ENCODE measurements at places on chromosomes 16 and 17.

- DNase-seq, result peak; percentile 4
Observed at GRCh38 chr16:84648595-84649510, 542 bp downstream of the KLHL36 start.

DNA sequence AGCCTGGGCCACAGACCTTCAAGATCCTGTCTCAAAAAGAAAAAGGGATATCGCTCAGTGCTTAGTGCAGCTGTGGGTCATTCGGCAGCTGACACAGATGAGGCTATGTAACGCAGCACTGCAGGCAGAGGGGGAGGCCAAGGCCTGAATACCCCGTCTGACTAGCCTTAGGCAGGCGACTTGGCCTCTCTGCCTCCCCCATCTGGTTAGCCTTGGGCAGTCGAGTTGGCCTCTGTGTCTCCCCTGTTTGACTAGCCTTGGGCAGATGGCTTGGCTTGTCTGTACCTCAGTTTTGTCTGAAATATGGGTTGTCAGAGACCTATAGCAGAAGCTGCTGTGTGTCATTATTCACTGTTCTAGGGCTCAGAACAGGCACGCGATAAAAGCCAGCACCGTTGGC, 10.0 kb downstream of the SPATA33 start:
- no peak for DNase-seq

DNA sequence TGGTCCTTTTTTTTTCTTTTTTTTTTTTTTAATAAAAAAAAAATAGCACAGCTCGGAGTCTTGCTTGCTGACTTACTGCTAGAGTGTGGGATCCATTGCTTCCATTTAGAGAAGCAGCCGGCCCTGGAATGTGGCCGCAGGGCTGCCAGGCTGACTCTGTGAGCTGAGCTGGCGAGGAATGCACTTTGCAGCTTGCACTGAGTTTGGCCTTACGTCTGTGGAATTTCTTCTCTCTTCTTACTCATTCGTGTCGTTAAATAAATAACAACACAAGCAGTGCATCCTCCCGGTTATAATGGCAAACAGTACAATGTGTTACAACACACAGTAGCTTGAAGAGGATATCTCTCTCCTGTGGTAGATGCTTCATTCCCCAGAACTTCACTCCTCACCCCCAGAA, 69.2 kb downstream of the PRKCB start:
- no peak for DNase-seq

DNA sequence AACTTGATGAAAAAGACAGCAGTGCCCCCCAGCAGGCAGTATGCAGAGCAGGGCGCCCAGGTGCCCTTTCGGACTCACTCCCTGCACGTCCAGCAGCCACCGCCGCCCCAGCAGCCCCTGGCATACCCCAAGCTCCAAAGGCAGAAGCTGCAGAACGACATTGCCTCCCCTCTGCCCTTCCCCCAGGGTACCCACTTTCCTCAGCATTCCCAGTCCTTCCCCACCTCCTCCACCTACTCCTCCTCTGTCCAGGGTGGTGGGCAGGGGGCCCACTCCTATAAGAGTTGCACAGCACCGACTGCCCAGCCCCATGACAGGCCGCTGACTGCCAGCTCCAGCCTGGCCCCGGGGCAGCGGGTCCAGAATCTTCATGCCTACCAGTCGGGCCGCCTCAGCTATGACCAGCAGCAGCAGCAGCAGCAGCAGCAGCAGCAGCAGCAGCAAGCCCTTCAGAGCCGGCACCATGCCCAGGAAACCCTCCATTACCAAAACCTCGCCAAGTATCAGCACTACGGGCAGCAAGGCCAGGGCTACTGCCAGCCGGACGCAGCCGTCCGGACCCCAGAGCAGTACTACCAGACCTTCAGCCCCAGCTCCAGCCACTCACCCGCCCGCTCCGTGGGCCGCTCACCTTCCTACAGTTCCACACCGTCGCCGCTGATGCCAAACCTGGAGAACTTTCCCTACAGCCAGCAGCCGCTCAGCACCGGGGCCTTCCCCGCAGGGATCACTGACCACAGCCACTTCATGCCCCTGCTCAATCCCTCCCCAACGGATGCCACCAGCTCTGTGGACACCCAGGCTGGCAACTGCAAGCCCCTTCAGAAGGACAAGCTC, 43.2 kb downstream of the SREBF1 start:
- DNase-seq, result no peak

DNA sequence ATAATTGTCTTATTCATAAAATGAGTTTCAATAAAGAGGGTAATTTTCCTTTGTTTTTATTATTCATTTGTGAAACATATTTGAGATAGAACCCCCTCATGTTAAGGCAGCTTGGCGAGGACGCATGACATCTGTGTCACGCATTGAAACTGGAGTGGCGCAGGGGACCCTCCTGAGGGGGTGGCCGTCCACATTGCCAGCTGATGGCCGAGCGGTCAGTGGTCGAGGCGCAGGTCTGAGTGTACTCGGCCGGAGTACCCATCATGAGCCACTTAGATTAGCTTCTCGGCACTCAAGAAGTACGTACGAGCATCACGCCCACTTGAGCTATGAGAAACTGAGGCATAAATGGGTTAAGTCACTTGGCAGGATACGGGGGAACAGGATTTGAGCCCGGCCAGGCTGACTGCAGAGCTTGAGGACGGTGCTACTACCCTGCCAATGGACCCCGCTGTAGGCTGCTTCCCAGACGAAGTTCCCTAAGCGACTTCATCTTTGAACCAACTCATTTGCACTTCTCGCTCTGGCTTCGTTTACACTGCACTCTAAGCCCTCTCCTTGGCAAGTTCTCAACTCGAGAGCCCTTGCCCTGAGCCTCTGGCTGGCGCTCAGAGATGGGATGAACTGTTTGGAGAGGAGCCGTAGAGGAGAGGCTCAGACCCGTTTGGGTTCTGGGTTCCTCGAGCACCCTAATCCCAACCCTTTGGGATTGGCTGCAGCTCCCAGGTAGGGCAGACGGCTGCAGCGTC, 91.8 kb downstream of the SDK2 start:
- DNase-seq, result no peak

DNA sequence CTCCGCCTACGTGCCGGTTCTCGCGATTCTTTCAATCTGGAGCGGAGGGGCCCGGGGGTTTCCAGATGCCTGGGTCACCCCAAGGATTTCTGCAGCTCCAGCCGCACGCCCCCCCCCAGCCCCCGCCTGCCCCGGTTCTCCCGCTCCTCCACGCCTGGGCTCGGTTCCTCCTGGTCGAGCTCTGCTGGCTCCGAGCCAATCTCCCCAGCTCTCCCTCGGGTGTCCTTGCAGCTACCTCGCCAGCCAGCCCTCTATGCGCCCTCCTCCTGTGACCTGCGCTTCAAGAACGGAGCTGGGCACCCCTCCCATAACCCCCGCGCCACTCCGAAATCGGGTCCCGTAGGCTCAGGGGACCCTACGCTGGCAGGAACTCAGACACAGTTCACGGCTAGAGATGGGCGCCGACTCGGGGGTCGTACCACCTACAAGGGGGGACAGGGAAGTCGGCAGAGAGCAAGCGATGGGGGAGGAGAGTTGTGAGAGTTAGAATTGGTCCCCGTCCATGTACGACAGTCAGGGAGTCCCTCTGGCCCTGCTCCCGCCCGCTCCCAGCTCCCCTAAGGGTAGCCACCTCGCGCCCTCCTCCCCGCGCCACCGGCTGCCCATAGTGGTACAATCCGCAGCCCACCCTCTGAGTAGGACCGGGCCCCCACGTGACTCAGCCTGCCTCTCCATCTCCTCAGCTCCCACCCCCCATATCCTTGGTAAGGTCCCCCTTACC, 961 bp downstream of the FGF11 start:
- no peak for DNase-seq

GRCh38 chr17:68611353-68612208, 10.4 kb upstream of the FAM20A start:
- no peak for DNase-seq

- DNase-seq, result no peak
Observed at GRCh38 chr17:74527081-74527480, 4.2 kb downstream of the CD300LB start.

GRCh38 chr16:17359788-17360390, 110.9 kb downstream of the XYLT1 start:
- peak; percentile 53 for DNase-seq

DNA sequence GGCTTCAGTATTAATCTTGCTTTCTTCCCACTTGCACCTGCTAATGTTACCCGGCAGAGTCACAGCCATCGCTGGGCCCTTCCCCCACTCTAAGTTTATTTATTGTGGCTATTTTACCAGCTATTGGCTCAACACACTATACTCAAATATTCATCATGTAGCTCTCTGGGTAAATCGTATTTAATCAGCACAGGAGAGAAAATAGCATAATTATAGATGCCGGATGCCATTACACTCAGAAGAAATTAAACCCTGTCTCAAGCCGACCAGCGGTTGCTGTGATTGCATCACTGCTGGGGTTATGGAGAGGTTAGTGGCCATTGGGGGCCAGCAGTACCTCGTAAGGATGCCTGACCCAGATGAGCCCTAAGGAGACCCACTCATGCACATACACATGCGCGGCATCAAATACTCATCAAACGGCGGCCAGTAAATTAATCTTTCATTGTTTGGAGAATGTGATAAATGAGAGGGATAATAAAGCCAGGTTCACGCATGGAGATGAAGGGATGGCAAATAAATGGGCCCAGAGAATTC, 269.5 kb upstream of the ZFHX3 start:
- DNase-seq, result no peak

DNA sequence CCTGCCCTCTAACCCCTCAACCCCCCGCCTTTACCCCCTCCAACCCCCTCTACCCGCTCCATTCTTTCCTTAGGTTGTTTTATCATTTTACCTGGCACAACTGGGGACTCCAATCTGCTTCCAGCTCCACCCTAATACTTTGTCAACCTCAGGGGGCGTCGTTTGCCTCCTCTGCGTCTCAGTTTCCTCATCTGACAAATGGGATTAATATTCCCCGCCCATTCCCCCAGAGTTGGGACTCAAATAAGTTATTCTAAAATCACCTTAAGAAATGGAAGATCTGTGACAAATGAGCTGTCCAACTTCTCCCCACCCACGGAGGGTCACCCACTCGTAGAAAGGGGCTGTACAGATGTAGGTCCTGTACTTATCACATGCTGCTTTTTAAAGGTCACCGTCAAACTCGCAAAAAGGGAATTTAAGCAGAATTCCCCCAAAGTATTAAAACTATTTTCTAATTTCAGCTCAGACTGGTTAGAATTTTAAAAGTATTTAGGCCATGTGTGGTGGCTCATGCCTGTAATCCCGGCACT, 40.6 kb upstream of the CPNE2 start:
- no peak for DNase-seq

- DNase-seq, result no peak
Observed at GRCh38 chr17:9367156-9367555, 208.5 kb downstream of the STX8 start.
